ENCODE measurements at places on chromosomes 6 and 20.

DNA sequence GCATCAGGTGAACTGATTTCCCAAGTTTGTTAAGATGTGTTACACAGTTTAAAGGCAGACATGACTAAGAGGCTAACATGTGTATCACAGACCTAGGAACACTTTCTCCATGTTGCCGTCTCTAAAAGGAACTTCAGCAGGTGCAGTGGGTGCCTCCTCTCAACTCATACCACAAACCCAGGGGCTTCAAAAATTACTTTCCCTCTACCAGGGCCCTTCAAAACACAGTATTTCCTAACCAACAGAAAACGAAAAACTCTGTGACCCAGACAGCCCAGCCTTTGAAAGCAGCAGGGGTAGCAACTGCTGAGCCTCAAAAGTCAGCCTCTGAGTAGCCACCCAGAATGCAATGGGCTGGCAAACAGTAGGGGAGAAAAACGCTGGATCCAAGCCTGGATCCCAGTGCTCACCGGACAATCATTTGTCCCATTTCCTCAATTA lies 28.5 kb downstream of the B4GALT5 start:
- no peak for DNase-seq

DNA sequence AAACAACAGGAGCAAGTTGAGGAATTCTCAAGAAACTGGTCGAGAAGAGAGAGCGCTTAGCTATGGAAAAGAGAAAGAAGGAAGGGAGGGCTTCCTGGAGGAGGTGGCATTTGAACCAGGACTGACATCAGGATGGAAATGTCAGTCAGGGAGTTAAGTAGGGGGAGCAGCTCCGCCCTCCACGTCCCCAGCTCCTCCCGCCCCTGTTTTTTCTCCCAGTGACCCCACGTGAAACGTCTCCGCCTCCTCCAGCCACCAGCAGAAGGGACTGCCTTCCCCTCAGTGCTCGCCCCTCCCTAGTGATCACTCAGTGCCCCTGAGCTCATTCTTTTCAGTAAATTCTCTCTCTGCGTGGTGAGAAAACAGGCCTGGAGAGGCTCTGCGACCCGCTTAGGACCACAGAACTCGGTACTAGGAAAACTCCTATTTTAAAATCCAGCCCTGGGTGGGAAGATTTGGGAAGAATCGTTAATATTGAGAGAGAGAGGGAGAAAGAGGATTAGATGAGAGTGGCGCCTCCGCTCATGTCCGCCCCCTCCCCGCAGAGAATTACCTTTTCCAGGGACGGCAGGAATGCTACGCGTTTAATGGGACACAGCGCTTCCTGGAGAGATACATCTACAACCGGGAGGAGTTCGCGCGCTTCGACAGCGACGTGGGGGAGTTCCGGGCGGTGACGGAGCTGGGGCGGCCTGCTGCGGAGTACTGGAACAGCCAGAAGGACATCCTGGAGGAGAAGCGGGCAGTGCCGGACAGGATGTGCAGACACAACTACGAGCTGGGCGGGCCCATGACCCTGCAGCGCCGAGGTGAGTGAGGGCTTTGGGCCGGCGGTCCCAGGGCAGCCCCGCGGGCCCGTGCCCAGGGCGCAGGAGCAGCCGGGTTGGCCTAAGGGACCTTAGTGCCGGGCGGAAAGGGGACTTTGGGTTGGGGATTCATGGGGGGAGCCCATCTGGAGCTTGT lies 4.6 kb downstream of the HLA-DPB1 start:
- DNase-seq = no peak

DNA sequence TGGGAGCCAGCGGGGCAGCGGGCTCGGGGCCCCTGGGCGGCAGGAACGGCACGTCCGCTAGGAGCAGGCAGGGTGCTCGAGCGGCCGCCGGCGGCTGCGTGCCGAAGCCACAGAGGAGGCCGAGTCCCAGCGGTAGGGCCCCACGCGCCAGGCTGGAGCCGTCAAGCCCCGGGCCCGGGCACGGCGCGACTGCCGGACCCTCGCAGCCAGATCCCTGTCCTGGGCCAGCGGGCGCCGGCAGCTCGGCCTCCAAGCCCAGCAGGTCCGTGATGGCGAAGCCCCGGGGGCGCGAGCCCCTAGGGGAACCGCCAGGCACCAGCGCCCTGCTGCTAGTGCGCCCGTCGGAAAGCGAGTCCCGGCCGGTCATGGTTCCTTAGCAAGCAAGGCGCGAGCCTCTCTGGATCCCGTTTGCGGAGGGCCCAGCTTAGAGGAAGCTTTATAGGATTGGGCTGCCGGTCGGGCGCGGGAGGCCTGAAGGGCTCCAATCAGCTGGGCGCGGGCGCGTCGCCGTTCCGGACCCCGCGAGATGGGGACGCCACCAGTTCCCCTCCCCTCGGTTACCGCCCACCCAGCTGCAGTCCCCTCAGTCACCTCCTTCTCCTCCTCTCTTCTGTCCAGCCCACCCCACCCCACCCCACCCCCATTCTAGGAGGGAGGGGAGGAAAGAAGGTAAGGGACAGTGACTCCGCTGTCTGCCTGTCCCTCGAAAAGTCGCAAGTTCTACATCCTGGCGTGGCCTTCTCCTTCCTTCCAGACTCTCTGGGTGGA lies at the start of gene VSX1:
Gene VSX1 (minus strand): TSS at position 412 of the 768 bp plus-strand sequence. CDS start 45 bp downstream, at position 367.
- no peak for DNase-seq

DNA sequence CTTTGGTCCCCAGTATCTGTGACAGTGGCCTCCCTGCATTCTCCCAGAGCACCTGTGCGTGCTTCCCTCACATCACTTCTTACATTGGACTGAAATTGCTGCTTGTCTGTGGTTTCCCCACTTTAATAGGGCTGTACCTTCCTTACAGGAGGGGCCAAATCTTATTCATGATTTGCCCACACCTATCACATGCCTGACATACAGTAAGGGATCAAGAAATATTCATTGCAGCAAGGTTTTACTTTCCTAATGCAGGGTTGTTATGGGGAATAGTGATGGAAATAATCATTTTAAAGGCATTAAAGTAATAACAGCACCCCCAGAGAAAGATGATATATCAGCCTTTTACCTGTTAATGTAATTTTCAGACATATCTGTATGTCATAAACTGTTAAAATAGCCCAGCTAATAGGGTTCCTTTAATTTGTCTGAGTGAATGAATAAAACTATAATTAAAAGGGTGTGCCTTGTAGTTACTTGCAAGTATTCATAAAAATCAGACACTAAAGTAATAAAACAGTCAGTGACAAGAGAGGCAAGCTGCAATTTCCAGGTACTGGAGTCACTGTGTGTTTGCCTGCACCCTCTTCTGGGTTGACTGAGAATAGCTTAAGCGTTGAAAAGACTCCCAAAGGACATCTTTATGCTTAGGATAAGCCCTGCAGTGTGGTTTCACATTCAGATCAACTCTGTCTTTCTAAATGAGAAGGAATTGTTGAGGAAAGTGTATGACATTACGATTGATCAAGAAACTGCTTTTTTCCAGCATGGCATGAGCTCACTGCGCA lies 182.7 kb downstream of the PHACTR1 start:
- no peak for DNase-seq

DNA sequence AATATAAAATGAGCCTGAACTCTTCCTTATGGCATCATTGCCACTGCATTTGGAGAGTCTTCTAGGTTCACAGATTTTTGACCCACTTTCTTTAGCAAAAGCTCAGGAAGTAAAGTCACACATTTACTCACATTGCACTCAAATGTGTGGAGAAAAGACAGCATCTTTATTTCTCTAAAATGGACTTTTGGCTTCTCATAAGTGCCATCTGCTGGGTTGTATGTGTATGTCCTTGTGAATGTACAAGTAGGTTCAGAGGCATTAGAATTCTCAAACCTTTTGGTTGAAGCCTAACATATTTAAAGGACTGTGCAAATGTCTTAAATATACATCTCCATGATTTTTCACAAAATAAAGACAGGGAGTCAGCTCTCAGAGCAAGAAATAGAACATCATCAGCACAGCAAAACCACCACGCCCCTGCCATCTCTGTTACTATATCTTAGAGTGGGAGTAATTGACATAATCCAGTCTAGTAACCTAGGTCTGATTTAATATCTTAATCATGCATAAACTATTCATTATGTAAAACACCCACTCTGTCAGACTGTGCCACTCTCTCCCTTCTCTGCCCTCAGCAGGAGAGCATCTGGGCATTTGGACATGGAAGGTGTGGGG lies 42.2 kb upstream of the SPTLC3 start:
- DNase-seq = no peak

DNA sequence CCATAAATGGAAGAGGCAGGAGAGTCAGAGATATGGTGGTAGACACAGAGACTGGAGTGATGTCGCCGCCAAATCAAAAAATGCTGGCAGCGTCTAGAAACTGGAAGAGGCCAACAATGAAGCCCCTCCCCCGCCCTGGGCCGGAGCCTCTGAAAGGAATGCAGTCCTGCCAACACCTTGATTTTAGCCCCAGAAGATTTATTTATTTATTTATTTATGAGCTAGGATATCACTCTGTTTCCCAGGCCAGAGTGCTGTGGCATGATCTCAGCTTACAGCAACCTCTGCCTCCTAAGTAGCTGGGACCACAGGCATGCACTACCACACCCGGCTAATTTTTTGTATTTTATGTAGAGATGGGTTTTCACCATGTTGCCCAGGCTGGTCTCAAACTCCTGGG lies 82.6 kb upstream of the CCDC167 start:
- no peak for DNase-seq

GRCh38 chr6:113442040-113442439 lies 415.1 kb upstream of the MARCKS start:
- DNase-seq = no peak

- DNase-seq = no peak
These were observed 63.0 kb downstream of the HIVEP1 start for GRCh38 chr6:12075067-12075563.

DNA sequence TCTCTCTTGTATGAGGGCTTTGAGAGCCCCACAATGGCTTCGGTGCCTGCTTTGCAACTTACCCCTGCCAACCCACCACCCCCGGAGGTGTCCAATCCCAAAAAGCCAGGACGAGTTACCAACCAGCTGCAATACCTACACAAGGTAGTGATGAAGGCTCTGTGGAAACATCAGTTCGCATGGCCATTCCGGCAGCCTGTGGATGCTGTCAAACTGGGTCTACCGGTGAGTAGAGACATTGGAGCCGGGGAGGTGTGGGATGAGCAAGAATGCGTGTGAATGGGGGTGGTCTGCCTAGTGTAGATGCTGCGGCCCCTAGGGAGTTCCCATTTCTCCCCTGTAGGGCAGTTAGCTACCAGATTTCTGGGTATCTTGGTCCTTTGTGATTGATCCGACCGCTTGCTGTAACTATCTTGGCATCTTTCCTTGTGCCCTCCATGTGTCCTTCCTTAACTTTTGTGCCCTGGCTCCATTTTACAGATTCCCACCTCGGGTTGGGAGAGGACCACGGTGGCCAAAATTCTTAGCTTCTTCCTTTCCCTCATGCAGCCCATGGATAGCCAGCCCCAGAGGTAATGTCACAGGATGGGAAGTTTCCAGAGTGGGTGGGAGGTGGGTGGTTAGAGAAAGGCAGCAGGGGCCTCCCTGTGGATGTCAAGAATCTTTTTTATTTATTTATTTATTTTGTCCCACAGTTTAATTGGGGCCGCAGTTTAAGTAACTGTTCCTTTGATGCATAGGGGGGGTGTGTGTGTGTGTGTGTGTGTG lies 6.3 kb downstream of the BRD2 start:
- no peak for DNase-seq

DNA sequence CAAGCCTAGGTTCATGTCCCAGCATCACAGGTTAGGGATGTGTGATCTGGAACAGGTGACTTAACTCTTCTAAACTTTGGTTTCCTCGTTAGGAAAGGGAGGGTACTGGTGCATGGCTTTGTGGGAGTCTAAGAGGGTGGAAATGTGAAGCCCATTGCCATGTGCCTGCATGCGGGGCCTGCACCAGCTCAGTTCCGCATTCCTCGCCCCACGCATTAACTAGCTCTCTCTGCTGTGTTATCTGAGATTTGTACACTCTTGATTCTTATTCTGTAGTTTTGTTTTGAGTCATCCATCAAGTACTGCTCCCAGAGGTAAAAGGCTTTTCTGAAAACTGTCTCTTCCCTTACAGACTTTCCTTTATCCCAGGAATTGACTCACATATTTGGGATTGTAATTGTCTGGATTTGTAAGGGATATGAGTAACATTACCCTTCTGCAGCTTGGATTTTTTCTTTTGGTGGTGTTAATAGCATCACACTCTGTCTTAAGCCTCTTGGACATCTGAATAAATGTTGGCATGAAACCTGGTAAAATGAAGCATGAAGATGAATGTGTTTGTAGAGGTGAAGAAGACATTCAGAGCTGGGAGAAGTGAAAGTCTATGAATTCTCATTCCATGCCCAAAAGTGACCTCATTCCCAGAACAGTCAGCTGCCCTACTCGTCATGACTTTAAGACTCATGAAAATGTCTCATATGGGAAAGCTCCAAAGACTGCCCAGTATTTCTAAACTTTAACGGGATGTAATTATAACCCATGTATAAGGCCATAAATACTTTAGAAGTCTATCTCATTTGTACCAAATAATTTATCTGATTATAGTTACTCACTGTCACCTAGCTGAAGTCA lies 357.3 kb downstream of the FOXA2 start:
- DNase-seq = no peak

GRCh38 chr6:41586252-41587007 lies 40.2 kb downstream of the FOXP4 start:
- no peak for DNase-seq

DNA sequence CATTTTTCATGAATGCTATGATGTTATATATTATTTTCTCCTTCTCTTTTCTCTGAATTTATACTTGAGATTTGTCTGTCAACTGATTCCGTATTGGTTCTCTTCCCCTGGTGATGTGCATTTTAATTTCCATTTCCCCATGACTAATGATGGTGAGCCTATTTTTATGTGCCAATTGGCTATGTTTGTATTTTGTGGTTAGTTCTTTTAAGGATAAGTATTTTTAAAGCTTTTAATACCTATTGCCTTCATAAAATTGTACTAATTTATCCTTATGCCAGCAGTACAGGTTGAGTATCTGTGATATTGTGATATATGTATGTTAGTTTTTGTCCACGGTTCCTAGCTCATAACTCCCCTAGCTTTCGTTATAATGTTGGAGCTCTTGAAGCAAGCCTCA lies 2.8 kb downstream of the POLH start:
- no peak for DNase-seq

DNA sequence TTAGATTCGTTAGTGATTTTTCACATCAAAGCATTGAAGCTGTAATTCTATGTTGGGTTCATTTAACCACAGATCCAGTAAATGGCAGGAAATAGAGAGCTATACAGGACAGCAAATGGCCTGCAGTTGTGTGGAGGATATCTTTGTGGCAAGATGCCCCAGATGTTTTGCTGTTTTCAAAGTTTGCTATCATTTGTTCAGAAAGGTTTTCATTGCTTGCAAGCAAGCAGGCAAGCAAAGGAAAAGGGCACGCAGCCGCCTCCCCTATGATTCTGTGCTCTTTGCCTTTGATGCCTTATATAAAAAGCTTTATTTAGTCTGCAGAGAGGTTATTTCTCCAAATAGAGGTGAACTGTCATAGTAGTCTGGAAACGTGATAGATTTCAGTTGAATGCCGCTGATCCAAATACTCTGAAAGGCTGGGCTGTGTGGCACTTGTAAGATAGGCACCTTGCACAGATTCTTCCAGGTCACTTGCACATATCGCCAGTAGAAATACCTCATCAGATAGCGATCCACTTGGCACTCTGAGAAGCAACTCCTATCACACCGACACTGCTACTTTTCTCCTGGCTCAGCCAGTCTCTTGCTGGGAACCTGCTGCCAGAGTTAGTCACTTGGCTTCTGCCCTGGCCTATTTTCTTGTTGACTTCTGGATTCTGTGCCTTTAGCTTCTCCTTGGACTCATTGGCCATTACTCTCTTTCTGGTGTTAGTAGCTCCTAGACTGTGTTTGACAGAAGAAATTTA lies 66.4 kb downstream of the UTRN start:
- no peak for DNase-seq
